Naive B cell (primary cell): ENCODE measurements at places on chromosomes 6 and 20.

GRCh38 chr6:7052443-7053011 lies 55.2 kb upstream of the RREB1 start:
- no peak for DNase-seq

GRCh38 chr20:50679753-50680104 lies 11.6 kb downstream of the RIPOR3 start:
- no peak for DNase-seq

GRCh38 chr6:4973982-4974745 lies 29.7 kb downstream of the RPP40 start:
- DNase-seq, result no peak

DNA sequence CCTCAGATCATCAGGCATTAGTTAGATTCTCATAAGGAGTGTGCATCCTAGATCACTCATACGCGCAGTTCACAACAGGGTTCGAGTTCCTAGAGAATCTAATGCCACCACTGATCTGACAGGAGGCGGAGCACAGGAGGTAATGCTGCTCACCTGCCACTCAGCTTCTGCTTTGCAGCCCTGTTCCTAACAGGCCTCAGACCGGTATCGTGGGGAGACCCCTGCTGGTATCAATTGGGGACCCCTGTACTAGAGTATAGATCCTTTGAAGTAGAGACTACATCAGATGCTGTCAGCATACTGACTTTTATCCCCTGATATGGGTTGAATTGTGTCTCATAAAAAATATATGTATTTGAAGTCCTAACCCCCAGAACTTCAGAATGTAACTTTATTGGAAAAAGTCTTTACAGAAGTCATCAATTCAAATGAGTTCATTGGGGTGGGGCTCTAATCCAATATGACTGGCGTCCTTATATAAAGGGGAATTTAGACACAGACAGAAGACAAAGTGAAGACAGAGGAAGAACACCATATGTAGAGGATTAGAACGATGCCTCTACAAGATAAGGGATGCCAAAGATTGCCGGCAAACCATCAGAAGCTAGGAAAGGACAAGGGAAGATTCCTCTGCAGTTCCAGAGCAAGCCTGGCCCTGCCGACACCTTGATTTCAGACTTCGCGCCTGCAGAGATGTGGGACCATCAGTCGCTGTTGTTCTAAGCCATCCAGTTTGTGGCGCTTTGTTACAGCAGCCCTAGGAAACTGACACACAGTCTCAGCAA lies 104.4 kb upstream of the BTBD3 start:
- DNase-seq, result no peak

- DNase-seq, result no peak
Observed at GRCh38 chr6:11748591-11749210, 29.9 kb downstream of the ADTRP start.

- no peak for DNase-seq
Observed at GRCh38 chr20:58215116-58215515, 13.3 kb downstream of the ANKRD60 start.

GRCh38 chr6:155183095-155183494 lies 80.7 kb upstream of the CLDN20 start:
- no peak for DNase-seq

- DNase-seq, result no peak
Observed at GRCh38 chr20:42098418-42098817, 480.2 kb upstream of the CHD6 start.

DNA sequence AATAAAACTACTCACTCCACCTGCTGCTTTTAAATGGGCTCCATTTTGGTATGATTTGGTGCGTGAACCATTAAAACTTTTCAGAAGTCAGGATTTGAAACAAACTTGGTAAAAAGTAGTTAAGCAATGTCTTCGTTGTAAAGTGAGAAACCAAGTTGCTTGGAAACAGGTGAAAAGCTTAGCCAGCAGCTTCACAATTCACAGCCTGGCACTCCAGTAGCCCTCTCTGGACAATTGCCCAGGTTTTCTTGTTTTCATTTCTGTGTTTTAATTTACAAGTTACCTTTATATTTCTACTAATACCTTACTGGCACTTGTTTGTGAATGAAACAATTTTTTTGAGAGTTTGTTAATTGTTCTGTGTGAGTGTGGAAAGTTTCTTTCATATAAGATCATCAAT lies 12.8 kb downstream of the NT5E start:
- no peak for DNase-seq

GRCh38 chr20:11807054-11808048 lies 110.3 kb upstream of the BTBD3 start:
- DNase-seq, result no peak

- DNase-seq, result peak; percentile 68
Observed at GRCh38 chr6:6586671-6587526, 1.6 kb upstream of the LY86 start.

DNA sequence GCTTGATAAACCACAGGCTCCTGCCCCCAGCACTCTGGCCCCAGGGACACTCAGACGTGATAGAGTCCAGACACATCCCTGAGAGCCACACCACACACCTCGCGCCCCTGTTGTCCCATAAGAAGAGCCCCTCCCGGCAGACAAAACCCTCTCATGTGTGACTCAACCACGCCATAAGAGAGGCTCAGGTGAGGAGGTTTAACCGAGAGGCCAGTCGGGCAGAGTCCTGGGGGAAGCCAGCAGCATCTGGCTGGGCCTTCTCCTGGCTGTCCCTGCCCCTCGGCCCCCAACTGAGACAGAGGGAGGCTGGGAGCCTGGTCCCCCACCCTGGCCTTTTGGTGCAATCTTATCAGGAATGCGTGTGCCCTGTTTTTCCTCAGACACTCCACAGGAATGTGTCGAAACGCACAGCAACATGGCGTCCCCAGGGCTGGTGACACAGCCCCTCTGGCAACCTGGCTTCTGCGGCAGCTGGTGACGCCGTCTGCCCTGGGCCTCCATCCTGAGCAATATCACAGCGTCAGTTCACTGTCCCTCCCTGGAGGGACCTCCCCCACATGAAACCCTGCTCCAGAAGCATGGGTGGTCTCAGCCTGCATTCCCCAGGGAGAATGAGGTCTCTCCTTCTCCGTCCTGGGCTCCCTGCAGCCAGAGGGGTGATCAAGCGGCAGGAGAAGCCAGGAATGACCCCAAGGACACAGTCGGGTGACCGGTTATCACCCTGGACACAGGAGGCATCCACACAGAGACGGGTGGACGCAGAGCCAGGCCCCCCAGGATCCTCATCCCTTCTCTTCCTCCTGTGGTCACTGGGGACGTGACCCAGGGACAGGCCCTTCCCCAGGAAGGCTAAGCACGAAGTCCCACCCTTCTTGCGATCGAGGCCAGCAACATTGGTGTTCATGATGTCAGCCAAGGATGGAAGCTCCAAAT lies 156.6 kb upstream of the AFDN start:
- DNase-seq, result no peak

DNA sequence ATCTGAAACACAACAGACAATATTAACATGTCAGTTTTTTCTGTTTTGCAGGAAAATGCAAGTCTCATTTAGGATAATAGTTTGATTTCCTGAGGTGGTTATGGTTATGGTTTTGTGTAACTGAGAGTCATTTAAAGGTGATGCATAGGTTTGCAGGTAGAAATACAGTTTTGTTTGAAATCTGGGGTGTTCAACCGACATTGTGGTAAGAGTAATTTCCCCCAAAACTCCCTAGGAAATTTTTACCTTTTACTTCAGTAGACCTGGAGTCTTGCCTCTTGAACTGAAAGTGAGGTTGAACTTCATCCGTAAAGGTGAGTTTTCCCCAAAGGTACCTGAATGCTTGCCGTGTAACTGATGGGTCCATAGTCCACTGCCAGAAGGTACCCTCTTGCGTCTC lies 71.4 kb downstream of the JARID2 start:
- no peak for DNase-seq

DNA sequence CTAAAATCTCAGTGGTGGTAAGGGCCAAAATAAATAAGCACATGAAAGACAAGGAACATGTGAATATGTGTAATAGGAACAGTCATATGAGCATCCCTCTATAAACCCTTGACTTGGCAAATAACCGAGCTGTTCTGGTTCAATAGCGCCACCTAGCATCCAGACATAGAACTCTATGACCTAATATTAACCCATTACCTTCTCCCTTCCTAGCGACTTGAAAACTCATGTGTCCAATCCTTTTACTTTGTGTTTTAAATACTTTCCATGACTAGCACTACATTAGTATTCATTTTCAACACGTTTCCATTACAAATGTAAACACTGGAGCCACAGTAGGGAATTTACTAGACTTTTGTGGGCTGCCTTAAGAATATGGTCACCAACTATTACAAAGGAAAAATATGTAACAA lies 279.7 kb downstream of the UST start:
- DNase-seq, result peak; percentile 16

DNA sequence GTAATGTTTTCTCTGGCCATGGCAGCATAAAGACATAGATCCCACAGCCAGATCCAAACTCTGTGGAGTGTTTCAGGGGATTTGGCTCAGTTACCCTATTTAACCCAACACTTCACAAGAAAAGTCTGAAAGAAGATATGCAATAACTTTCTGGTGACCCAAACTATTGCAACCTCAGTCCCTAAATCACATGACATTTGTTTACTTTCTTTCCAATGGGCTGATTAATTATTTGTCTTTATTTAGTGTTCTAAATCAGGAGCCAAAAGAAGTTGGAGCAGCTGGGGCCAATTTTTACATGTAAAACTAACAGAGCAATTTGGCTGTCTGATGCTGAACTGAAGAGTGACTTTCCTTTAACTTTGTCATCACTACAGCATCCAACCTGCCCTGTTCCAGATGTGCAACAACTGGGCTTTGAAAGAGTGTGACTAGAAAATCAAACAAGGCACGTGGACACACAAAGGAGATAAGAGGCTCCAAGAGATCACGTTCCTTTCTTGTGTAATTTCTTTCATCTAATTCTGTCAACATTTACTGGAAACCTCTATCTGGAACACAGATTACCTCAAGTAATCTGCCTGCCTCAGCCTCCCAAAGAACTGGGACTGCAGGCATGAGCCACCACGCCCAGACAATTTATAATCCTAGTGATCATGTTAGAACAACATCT lies 90.8 kb downstream of the TRMT11 start:
- DNase-seq, result no peak

- DNase-seq, result no peak
Observed at GRCh38 chr6:121549736-121550135, 114.3 kb downstream of the GJA1 start.

- DNase-seq, result no peak
Observed at GRCh38 chr20:17896193-17896723, 72.3 kb downstream of the SNX5 start.

DNA sequence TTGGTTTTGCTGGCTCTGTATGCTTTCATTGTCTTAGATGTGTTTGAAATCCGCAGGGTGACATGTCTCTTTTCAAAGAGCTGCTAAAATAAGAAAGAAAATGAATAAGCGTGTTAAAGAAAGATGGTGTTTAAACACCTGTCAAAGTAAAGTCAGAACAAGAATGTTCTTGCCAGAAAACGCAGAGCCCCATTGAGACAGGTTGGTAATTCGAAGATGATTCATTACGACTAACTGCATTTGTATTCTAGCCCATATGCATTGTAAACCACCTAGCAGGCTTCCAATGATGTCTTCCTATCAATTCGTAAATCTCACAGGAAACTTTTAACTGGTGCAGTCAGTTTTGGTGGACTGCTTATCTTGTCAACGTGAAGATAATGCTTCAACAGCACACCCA lies 16.8 kb downstream of the PHACTR2 start:
- no peak for DNase-seq

- DNase-seq, result no peak
Observed at GRCh38 chr20:36150847-36151539, 3.5 kb upstream of the EPB41L1 start.

GRCh38 chr20:18685406-18685805 lies 97.6 kb downstream of the DTD1 start:
- DNase-seq, result no peak

GRCh38 chr6:125832391-125833117 lies 41.8 kb downstream of the NCOA7 start:
- DNase-seq, result no peak

GRCh38 chr20:24897974-24898373 lies 51.1 kb upstream of the CST7 start:
- DNase-seq, result no peak

GRCh38 chr20:62408055-62408454 lies 970 bp upstream of the CABLES2 start:
- no peak for DNase-seq

DNA sequence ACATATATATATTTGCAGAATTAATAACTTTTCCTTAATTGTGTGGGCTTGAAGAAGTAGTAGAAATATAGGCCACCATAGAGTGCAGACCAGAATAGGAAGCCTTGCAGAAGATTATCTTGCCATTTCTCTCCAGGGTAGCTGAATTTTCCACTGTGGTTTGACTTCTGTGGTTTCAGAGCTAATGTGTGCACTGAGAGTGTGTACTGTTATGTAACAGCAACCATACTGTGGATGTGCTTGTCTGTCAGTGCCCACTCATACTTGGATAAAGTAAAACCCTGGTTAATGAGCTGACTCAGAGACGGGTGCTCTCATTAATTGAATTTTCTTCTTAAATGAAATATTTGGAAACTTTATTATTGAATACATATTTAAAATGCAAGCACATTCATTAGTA lies 57.2 kb downstream of the CEP43 start:
- no peak for DNase-seq

- DNase-seq, result no peak
Observed at GRCh38 chr6:129577691-129578090, 132.3 kb downstream of the ARHGAP18 start.

GRCh38 chr6:25900843-25901242 lies 26.8 kb upstream of the SLC17A3 start:
- no peak for DNase-seq

DNA sequence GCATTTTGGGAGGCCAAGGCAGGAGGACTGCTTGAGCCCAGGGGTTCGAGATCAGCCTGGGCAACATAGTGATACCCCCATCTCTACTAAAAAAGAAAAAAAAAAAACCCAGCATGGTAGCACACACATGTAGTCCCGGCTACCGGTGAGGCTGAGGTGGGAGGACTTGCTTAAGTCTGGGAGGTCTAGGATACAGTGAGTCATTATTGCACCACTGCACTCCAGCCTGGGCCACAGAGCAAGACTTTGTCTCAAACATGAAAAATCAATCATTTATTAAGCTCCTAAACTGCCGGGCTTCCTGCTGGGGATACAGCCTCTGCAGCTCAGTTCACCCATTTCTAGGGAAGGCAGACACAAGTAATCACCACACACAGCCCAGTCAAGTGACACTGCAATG lies 7.3 kb upstream of the USP45 start:
- DNase-seq, result no peak

GRCh38 chr6:9485992-9486391 lies 928.9 kb downstream of the TFAP2A start:
- DNase-seq, result no peak

- DNase-seq, result no peak
Observed at GRCh38 chr6:143127941-143128680, 67.4 kb downstream of the AIG1 start.

GRCh38 chr6:129785047-129785755 lies 75.2 kb upstream of the ARHGAP18 start:
- DNase-seq, result no peak
